ENCODE measurements at places on chromosomes 4 and X.

GRCh38 chrX:19630228-19630627, 114.9 kb upstream of the MAP3K15 start:
- DNase-seq, result no peak

DNA sequence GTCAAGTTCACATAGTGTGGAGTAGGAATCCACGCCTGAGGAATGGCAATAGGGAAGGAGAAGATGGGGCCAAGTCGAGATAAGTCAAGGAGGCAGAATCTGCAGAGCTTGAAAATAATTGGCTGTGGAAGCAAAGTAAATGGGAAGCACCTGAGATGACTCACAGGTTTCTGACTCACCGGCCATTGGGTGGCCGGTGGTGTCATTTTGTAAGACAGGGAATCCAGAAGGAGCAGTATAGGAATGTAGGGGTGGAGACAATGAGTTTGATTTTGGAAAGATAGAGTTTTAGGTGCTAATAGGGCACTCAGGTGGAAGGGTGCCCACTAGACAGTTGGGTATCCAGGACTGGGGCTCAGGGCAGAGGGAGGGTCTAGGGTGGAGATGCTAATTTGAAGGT, 201.0 kb upstream of the MAMLD1 start:
- DNase-seq, result no peak

DNA sequence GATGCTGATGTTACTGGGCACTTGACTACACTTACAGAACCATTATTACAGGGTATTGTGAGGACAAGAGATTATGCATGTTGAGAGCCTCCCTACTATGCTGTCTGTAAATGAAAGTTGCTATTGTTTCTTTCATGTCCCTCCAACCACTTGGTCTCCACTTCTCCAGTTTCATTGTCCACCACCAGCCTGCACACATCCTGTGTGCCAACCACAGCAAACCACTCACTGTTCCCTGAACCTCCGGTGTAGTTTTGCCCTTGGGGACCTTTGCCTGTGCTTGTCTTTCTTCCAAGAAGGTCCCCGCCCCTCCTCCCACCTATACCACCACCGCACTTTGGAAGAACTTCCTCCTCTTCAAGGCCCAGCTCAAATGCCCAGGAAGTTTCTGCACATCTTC, 43.1 kb upstream of the AFF2 start:
- DNase-seq, result no peak

- DNase-seq, result no peak
These were observed 42.0 kb downstream of the PSAPL1 start for GRCh38 chr4:7392438-7393421.

DNA sequence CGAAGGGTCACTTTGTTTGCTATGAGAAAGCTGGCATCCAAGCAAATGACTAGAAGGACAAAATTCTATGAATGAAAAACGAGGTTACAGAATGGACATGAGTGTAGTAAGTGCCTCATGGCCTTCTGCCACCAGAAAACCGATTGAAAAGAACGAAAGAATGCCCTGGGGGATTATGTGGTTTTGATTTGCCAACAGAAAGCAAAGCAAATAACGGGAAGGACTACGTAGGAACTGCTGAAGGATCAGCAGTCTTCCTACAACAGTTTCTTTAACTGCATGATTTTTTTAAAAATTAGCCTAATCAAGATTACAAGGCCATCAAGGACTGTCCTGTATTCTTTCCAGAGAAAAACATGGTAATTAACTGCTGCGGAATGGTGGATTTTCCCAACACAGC, 50.6 kb downstream of the NRK start:
- DNase-seq, result no peak

- no peak for DNase-seq
These were observed 50.0 kb downstream of the C4orf50 start for GRCh38 chr4:5968246-5968645.

- DNase-seq, result no peak
These were observed 97.3 kb upstream of the DDX3X start for GRCh38 chrX:41236629-41237028.

- no peak for DNase-seq
These were observed 1499.3 kb downstream of the PCDH7 start for GRCh38 chr4:32219306-32220075.

DNA sequence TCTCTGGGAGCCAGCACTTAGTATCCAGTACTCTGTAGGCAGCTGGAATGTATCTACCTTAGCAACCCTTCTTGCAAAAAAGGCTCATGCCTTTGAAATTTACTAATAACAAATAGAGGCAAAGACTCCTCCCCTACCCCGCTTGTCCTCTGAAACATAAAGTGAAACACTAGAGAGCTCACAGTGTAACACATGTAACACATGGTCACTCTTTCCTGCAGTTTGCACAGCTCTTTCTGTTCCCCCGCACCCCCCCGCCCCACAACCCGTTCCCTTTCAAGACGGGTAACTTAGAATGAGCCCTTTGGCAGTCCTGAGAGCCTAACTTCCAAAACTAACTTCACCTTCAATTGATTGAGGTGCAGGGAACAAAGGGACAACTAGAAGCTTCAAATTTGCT, 6.0 kb upstream of the BCORL1 start:
- no peak for DNase-seq

- DNase-seq, result no peak
These were observed 92.2 kb upstream of the PGRMC2 start for GRCh38 chr4:128379860-128380259.

- DNase-seq, result no peak
These were observed 1106.4 kb upstream of the INTU start for GRCh38 chr4:126526335-126526734.

- no peak for DNase-seq
These were observed 1.1 kb downstream of the TMEM131L start for GRCh38 chr4:153466949-153467896.

GRCh38 chrX:15607067-15607466, 6.3 kb upstream of the ACE2 start:
- DNase-seq, result no peak

DNA sequence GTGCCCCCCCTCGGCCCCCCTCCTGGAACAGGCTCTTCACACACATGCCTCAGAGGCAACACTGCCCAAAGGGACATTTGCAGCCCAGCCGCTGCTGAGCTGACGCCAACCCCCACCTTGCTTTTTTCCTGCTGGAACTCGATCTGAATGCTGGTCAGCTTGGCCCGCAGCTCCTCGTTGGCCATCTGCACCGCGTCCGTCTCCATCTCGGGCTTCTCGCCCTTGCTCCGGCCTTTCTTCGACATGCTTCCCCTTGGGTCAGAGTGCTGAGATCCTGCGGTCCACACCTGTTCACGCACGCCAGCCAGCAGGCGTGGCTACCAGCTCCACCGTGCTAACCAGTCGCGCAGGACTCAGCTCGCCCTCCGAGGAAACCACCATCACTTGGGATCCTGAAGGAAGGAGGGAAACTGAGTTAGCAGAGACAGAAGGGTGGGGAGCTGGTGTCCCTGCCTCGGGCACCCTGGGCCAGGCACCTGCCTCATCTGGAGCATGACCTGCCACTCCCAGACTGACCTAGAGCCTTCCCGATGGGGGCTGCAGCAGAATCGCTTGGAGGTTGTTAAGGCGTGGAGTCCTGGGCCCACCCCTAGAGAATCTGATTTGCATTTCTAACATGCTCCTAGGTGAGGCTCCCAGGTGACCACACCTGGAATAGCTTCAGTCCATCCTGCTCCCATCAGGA, 87.6 kb downstream of the JAKMIP1 start:
- DNase-seq, result no peak

- DNase-seq, result no peak
These were observed 104.2 kb upstream of the MSX1 start for GRCh38 chr4:4755306-4755705.

- no peak for DNase-seq
These were observed 13.6 kb downstream of the LDB2 start for GRCh38 chr4:16884673-16885460.

GRCh38 chr4:83129264-83129663, 14.7 kb upstream of the PLAC8 start:
- no peak for DNase-seq

DNA sequence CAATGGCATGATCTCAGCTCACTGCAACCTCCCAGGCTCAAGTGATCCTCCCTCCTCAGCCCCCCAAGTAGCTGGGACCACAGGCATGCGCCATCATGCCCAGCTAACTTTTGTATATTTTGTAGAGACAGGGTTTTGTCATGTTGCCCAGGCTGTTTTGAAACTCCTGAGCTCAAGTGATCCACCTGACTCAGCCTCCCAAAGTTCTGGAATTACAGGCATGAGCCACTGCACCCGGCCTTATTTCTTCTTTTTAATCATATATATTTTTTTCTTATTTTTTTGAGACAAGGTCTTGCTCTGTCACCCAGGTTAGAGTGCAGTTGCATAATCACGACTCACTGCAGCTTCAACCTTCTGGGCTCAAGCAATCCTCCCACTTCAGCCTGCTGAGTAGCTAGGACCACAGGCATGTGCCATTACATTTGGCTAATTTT, 184.0 kb downstream of the TSPAN5 start:
- no peak for DNase-seq

DNA sequence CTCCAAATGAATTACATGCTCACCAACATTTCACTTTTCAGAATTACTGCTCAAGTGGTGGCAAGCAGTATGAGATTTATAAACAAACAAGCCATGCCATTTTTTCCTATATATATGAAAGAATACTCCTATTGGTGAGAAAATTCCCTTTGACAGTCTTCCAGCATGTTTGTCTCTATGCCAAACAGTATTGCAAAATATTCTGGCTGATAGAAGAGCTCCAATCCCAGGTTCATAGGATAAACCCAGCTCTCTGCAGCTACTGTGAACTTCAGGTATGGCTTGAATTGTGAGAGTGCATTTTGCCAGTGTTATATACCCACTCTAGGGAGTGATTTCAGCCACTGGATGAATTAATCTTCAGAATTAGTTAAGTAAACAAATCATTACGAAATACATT, 108.8 kb downstream of the MAGEC2 start:
- no peak for DNase-seq

DNA sequence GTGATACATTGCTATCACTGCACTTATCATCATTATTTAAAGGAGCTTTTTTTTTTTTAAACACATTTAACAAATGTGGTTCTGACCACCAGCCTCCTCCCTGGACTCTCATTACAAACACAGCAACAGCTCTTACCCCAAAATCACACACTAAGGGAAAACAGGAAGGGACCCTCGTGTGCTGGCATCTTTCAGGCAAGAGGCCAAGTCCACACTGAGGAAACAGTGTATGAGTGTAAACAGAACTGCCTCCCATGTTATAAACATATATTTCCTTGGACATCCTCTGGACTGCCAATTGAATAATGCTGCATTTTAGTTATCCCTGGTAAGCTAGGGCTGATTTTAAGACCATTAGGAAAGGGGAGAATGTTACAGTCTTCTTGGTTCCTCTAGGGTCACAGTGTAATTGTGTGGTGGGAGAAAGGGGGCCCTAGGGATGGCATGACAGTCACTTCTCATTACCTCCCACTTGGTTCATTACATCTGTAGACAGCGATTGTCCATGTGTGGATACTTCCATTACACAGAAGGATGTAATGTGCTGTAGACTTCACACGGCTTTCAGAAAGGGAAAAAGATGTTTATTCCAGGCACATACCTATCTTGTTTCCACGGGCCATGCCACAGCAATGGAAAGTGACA, 244.6 kb upstream of the TET2 start:
- DNase-seq, result no peak

DNA sequence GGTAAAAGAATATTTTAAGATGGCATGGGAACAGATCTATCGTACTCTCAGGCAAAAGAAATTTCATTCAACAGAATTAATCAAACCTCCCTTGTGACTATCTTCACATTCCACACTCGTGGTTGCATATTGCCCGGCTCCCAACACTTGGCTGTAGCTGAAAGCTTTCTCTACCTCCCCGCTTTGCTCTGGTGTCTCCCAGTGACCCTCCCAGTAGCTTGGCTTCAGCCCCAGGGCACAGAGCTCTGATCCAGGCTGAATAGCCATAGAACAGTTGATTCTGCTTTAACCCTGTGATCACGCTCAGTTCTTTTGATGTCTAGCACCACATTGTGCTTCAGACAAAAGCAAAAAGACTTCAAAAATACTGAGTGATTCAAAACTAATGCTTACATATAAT, 24.6 kb downstream of the SLC7A11 start:
- no peak for DNase-seq

DNA sequence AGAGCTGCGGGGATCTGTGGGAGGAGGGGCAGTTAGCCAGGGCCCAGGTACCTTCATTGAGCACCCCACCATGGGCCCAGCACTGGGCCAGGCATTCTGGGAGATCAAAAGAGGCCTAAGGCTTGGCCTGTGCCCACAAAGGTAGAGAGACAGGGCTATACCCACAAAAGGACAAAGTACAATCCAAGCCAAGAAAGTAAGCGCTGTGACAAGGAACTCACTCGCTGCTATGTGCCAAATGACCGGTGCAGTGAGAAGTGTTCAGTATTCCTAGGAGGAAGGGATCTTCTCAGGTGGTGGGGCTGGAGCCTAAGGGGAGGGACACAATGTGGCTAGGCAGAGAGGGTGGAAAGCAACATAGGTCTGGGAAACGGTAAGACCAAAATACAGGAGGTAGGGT, 8.8 kb upstream of the FRMPD3 start:
- DNase-seq, result no peak

DNA sequence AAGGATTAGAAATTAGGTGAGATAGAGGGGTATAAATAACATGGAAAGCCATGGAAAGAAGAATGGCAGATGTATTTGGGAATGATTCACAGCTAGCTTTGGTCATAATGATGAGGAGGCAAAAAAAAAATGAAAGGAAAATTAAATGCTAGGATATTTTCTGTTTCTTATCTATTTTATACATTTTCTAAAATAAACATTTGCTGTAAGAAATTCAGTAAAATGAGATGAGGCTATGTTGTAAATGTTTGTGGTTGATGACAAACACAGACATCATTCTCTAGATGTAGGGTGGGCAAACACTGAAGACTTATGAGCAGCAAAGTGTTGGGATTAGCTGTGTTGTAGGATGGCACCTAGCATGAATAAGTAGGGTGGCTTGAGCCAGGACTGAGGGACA, 407.1 kb downstream of the IL15 start:
- DNase-seq, result no peak

DNA sequence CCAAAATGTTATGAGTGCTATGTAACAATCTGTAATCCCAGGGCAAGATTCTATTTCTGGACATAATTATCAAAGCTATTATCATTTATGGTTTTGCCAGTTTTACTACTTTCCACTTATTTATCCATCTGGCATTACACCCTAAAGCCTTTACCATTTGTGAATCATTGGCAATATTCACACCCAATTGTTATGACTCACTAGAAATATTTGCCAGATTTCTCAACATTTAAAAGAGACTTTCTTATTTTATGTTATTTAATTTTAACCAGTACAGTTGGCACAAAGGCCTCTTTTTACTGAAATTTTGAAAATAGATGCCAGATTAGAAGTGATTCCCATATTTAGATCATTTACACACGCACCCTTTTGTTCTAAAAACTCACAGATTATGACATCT, 242.7 kb upstream of the WDFY3 start:
- no peak for DNase-seq

DNA sequence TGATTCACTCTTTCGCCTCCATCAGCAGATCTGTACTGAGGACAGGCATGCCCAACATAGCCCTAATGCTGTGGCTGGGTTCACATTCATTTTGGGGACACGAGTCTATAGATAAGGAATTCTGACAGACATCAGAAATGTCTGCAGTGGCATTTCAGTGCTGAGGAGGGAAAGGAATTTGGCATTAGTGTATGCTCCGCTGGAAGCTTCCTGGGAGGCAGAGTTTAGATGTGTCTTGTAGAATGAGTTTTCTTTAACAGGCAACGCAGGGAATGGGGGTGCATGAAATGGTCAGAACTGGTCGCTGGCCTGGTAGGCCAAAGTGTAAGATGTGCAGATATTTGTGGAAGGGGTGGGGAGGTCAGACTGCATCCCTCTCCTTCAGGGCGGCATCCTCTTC, 43.5 kb upstream of the ZNF518B start:
- no peak for DNase-seq

All from stimulated activated CD4-positive, alpha-beta T cell treated with anti-CD3 and anti-CD28 coated beads, Interleukin-1b, Interleukin-23, amount 100 ng/mL, for 1 hour (primary cell).